Breast epithelium (tissue), 4 donors: ENCODE measurements at places on chromosomes 6 and 20.

- DNase-seq = no peak
Observed at GRCh38 chr6:146028252-146028795, 538 bp upstream of the GRM1 start.

- DNase-seq = no peak
Observed at GRCh38 chr20:4160761-4161305, 145.5 kb upstream of the RNF24 start.

DNA sequence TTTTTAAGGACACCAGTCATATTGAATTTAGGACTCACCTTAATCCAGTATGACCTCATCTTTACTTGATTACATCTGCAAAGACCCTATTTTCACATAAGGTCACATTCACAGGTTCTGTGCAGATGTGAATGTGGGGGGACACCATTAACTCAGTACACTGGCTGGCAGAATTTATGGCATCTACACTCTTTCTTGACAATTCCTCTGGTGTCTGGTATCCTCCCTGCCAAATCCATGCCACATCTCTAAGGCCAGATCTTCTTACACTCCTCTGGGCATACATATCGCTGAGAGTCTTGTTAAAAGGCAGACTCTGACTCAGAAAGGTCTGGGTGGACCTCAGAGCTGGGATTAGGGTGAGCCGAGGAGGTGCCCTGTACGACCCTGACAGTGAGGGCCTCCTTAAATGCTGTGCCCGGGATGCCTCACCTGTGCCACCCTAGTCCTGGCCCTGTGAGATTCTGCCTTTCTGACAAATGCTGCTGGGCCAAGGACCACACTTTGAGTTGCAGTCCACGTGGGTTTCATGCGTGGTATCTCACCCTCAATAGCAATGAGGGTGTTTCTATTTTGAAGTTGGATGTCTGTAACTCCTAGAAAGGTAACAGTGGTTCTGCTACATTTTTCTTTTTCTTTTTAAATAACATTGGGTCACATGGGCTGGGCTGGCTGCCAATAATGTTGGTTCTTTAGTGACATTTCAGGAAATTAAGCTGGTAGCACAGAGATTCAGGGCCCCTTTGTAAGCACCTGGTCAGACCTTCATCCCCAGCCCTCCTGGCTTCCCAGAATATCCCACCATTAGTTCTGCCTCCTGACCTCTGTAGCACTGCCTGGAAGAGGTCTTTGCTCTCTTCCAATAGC lies 17.2 kb upstream of the LRRN4 start:
- no peak for DNase-seq

- DNase-seq = no peak
Observed at GRCh38 chr6:15476631-15477380, 186.0 kb downstream of the DTNBP1 start.

- no peak for DNase-seq
Observed at GRCh38 chr6:131182991-131183425, 47.7 kb downstream of the AKAP7 start.

- no peak for DNase-seq
Observed at GRCh38 chr20:9572670-9573069, 58.3 kb downstream of the LAMP5 start.

- no peak for DNase-seq
Observed at GRCh38 chr6:30405934-30406333, 61.0 kb downstream of the RPP21 start.

DNA sequence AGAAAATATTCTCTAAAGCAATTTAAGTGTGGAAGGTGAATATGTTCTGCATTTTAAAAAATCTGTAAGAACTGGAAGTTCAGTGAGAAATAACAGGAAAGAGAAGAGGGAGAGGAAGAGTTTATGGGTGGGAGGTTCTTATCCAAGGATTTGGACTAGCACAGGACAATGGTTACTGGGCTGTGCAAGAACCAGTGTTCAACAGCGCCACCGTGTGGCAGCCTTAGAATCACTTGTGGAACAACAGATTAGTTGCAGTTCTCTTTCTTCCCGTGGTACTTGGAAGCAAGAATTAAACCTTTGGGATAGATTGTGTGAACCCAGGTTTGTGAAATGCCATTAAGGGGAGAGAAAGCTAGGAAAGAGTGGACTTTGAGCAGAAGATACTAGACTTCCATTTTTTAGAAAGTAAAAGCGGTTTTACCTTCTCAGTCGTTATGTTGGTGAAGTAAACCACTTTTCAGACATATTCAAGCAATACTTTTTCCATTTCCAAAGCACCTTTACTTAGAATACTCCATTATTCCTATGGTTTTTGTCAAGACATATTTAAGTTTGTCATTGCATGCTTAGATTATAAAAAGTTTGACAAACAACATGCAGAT lies 436.7 kb downstream of the RNF144B start:
- no peak for DNase-seq

DNA sequence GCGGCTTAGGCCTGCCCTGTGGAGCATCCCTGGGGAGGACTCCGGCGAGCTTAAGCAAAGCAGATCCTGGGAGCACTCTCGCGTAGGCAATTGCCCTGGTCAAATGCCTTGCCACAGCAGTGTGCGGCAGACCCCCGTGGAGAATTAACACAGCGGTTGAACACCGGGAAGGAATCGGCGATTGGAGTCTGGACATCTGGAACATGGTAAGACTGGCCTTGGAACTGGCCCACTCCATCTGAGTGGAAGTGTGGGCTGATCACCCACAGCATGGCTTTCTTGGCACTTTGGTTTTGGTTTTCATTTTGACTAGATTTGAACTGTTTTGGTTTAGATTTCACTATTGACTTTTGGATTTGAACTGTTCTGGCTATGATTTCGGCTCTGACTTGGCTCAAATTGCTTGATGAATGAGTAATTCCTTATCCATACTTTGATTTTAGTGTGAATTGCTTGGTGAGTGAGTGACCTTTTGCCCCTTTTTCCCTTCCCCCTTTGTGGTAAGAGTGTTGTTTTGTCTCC lies 300.7 kb downstream of the RNGTT start:
- DNase-seq = no peak

DNA sequence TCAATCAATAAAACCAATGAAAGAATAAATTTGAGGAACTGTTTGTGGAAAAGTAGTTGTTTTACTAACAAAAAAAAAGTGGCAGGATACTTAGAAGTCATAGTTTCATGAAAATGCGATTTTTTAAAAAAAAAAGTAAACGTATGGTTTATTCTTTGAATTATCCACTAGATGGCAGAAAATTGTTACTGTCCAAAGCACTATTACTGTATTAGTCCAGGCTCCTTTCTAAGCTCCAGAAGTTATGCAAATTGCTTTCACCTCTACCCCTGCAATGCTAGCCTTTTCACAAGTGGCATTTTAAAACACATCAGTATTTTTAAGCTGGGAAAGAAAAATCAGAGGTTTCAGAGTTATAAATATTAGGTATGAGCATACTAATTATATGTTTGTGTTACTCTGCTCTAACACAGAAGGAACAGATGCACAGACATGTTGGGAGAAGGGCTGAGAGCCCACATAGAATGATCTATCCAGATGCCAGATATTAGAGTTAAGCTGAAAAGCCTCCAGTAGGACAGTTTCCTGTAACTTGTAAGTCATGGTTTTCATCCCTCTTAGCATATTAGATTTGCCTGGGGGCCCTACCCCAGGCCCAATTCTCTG lies 63.9 kb downstream of the FHL5 start:
- DNase-seq = no peak

- DNase-seq = no peak
Observed at GRCh38 chr20:13545790-13546189, 92.9 kb downstream of the TASP1 start.
